ENCODE measurements at places on chromosomes 13 and 19.

GRCh38 chr19:37981785-37982475 lies 74.9 kb downstream of the SIPA1L3 start:
- no peak for DNase-seq

DNA sequence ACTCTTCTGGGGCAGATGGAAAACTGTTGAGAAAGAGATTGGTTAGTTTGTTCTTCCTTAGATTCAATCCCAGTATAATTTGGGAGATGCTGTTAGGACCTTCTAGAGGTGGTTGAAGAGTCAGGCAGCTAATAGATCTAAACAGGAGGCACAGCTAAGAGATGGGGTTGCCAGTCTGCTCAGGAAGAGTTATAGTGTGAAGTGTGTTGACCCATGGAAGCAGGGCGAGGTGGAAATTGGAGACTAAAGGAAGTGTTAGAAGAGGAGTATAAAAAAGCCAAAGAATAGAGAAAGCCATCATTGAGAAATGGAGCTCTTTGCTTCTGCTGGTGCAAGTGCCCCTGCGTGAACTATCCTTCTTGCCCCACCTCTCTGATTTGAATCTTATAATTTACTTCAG lies 3.8 kb upstream of the OXGR1 start:
- no peak for DNase-seq

GRCh38 chr13:106351251-106351650 lies 184.2 kb downstream of the EFNB2 start:
- DNase-seq = no peak

GRCh38 chr19:16527971-16528521 lies 14.2 kb downstream of the CHERP start:
- DNase-seq = no peak

- no peak for DNase-seq
These were observed 5.9 kb downstream of the EPSTI1 start for GRCh38 chr13:42986176-42986574.

DNA sequence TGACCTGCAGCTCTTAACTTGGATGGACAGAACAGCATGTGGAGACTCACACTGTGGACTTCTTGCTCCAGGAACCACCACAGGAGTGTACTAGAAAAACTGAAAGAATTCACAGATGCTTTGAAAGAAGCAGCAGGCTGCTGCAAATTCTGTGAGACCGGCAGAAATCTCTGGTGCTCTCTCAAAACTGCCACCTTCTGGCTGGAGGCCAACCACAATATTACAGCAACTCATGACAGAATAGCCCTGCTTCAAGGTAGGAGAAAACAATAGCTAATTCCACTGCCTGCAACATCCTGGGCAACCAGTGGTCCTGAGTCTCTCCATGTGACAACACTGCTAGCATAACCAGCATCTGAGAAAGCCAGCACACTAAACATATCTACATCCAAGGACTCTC lies 26.9 kb downstream of the CDK8 start:
- no peak for DNase-seq

- DNase-seq = no peak
These were observed 1.6 kb downstream of the ZNF71 start for GRCh38 chr19:56596676-56597075.

DNA sequence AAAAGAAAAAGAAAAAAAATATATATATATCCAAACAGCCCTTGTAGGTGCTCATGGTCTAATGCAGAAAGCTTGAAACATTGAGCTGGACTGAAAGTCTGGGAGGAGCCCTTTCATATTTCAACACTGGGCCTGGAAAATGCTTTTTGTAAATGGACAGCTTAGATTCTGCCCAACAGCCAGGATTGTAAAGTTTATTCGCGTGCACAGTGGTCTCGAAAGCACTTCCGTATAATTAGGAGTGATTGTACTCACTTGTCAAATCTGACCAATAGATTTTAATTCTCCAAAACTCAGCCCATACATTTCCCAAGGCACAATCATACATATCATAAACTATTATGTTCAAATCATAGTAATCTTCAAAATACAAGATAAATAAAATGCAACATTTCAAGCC lies 260.1 kb downstream of the COL4A1 start:
- no peak for DNase-seq

DNA sequence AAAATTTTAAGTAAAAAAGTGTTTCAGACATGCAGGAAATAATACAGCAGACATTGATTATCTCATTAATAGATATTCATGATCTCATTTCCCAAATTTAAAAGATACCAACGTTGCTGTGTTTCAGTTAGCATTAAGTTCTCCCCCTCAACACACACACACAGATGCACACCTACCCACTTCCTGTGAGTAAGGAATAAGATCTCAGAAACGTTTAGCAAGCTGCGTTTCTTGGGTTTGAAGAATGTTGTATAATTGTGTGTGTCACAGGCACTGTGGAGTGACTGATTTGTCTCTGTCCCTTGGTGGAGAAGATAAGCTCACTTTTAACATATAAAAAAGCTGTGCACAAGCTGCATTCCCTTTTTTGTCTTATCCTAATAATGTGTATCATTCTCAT lies 196.8 kb downstream of the PDS5B start:
- no peak for DNase-seq

GRCh38 chr13:24063281-24063877 lies 97.1 kb upstream of the SPATA13 start:
- peak; percentile 87 for DNase-seq

DNA sequence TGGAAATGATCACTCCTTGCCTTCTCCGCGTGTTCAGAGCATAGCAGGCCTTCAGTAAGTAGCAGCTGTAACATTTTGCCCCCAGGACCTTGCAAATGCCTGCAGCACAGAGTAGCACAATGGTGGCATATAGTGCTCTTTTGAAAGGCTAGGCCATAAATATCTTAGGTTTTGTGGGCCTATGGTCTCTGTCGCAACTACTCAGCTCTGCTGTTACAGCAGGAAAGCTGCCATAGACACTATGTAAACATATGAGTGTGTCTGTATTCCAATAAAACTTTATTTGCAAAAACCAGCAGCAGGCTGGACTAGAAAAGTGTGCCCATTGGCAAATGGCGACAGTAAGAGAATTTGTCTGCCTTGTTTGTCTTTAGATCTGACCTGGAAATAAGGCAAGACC lies 9.4 kb downstream of the ITPKC start:
- no peak for DNase-seq

- no peak for DNase-seq
These were observed 35.5 kb upstream of the RXFP2 start for GRCh38 chr13:31703780-31704179.

DNA sequence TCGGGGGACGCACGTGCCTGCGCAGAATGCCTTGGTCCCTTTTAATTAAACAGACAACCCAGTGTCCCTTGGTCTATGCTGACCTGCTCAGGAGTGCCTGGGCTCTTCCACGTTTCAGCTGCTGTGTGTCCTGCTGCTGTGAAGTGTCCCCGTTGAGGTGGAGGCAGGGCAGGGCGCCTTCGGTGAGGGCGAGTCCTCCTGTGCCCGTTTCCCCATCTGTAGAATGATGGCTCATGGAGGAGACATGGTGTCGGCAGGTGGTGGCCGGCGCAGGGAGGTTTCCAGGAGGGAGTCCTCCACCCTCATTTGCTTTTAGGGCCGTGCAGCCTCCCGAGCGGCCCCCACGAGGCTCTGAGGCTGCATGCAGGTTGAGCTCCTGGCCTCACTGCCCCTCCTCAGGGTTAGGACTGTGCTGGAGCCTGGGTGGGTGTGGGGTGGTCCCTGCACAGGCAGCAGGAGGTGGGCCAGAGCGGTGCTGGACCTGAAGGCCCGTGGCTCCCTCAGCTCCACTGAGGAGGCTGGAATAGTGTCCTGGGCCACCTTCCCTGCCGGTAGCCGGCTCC lies 8.8 kb downstream of the STK11 start:
- DNase-seq = no peak

DNA sequence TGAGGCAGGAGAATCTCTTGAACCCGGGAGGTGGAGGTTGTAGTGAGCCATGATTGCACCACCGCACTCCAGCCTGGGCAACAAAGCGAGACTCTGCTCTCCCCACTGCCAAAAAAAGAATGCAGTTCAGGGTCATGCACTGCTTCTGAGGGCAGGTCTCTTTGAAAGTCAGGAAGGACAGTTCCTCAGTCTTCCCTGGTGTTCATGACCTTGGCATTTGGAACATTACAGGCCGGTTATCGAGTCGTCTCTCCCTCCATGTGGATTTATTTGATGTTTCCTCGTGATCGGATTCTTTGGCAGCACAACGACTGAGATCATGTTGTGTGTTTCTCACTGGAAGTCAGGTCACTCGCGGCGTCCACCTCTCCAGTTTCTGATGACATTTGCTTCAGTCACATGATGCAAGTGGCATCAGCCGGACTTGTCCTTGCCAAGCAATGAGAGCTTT lies 17.2 kb downstream of the FGF21 start:
- no peak for DNase-seq

DNA sequence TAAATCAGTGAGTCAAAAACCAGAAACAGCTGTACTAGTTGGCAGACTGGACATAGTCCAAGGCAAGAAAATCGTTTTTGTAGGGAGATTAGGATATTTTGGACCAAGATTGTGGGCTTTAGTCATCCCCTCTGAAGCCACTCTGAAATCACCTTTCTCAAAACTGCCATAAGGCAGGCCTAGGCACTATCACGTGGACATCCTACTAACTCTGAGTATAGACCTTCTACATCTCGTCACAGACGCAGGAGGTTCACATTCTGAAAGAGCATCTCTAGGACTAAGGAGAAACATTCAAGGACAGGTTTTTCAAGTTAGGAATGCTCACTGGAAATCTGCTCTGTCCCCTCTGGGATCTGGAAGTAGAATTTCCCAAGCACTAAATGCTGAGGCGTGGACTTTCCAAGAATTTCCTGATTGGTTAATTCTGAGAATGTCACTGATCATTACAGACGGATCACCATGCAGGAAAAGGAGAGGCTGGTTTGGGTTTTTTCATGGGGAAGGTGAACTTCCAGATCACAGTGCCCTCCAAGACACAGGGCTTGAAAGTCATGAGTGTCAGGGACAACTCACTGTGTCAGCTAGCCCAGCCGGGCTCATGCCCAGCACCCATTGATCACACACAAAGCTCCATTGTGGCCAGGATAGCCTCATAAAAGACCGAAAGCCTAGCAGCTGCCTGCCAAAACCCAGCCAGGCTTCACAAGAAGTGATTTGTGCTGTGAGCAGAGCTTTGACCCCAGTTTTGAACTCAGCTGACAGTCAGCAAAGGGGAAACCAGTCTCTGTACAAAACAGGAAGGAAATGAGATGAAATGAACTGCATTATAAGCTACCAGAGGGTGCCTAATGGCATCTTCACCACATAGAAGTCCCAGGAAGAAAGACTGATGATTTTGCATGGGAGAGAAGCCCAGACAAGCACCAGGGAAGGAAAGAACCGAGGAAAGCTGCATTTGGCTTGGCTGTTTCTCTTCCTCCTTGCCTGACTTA lies 2.7 kb upstream of the RUBCNL start:
- peak; percentile 4 for DNase-seq

GRCh38 chr13:48478391-48478790 lies 54.5 kb downstream of the RCBTB2 start:
- no peak for DNase-seq

GRCh38 chr19:36136964-36137686 lies 2.7 kb upstream of the CAPNS1 start:
- peak; percentile 42 for DNase-seq

DNA sequence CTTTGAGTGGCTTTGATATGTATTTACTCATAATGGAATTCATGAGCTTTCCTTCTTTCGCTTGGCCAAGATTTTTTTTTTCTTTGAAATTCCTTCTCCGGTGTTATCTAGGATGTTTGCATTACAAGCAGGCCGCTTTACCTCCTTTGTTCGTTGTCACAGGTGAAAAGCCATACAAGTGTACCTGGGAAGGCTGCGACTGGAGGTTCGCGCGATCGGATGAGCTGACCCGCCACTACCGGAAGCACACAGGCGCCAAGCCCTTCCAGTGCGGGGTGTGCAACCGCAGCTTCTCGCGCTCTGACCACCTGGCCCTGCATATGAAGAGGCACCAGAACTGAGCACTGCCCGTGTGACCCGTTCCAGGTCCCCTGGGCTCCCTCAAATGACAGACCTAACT lies 16.7 kb downstream of the KLF5 start:
- DNase-seq = no peak

DNA sequence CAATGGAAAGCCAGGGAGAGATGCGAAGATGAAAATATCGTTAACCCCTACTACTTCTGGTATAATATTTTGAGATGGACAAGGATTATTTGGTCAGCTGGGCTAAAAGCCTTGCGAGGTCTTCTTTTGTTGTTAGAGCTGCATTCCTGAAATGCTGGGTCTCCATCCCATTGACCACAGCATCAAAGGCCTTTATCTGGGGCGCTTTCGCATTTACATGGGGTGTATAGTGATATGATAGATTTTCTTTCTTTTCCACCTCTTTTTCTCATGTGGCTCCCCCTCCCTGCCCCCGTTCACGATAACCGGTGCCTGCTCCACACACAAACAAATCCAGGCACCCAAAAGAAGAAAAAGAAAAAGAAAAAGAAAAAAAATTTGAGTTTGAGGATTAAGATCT lies 77.5 kb downstream of the ZNF536 start:
- DNase-seq = no peak

- no peak for DNase-seq
These were observed 110.2 kb upstream of the TSHZ3 start for GRCh38 chr19:31459430-31459829.

DNA sequence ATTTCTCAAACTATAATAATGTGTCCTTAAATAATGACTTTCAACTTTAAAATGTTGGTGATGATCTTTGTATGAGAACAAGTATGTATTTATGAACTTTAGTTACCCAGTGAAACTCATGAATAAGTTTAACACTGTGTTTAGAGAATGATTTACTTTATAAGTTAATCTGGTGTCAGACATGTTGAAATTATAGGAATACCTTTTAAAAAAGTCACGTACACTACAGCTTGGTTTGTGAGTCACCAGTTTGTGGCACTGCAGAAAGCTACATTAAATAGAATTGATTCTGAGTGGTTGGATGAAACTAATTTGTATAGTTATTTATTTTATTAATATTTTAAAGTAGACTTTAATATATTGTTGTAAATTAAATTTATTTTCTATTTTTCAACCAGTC lies 1366.2 kb upstream of the PCDH20 start:
- no peak for DNase-seq

DNA sequence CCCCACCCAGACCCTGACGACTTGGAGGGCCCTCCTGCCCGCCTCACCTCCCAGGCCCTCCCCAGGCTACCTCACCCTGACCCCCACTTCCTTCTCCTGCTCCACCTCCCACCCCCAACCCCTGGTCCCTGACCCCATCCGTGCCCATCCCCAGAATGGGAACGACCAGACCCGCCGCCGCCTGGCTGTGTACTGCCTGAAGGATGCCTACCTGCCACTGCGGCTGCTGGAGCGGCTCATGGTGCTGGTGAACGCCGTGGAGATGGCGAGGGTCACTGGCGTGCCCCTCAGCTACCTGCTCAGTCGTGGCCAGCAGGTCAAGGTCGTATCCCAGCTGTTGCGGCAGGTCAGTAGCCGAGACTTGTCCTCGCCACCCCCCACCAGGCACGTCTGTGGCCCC lies 11.9 kb upstream of the SPIB start:
- no peak for DNase-seq

Data from NCI-H1092 treated with DMSO at 0.1 percent for 48 hours (cell line).